Sciatic nerve (tissue), 2 donors: ENCODE measurements at places on chromosomes 13 and 19. TPM values are rescaled to one million over a fixed set of nuclear protein-coding genes. Genes with fewer than 3 reads are reported as not detected.

The TEAD2 gene
- total RNA-seq, result 33.0 TPM

The FFAR3 gene
- total RNA-seq, result 0.76 TPM

The FCGBP gene
- total RNA-seq, result 83.1 TPM

The ATP8A2 gene
- 1.2 TPM for total RNA-seq

The EBI3 gene
- 3.0 TPM for total RNA-seq

The NFIC gene
- 178 TPM for total RNA-seq

The UNC13A gene
- 0.13 TPM for total RNA-seq

The PSG6 gene
- total RNA-seq, result not detected

The DENND1C gene
- total RNA-seq, result 5.5 TPM
